H1 (cell line): ENCODE measurements at places on chromosomes 3 and 15. TPM values are rescaled to one million over a fixed set of nuclear protein-coding genes. Genes with fewer than 3 reads are reported as not detected.
A peak's percentile ranks its signal among the peaks of the same experiment; 100 is the strongest.

The CCPG1 gene
- total RNA-seq = 13.2 and 13.4 TPM in 2 replicates

The OR5H2 gene
- not detected in 2 replicates for total RNA-seq

The CLRN1 gene
- total RNA-seq = 0.35 and 0.59 TPM in 2 replicates

The CAMK2N2 gene
- 16.9 and 17.7 TPM in 2 replicates for total RNA-seq

- H3K27ac ChIP-seq = no peak overlapping the region
- no peaks in the 10 kb centered on the region for H3K4me1 ChIP-seq
- no peaks in the 10 kb centered on the region for H3K27me3 ChIP-seq
- no peak overlapping the region for H3K4me3 ChIP-seq
- DNase-seq = no peak
- no peaks in the 10 kb centered on the region; the same call in none of the 2 replicates for H3K36me3 ChIP-seq
Measured at GRCh38 chr3:52102934-52103333, 46.6 kb upstream of the DUSP7 start.

DNA sequence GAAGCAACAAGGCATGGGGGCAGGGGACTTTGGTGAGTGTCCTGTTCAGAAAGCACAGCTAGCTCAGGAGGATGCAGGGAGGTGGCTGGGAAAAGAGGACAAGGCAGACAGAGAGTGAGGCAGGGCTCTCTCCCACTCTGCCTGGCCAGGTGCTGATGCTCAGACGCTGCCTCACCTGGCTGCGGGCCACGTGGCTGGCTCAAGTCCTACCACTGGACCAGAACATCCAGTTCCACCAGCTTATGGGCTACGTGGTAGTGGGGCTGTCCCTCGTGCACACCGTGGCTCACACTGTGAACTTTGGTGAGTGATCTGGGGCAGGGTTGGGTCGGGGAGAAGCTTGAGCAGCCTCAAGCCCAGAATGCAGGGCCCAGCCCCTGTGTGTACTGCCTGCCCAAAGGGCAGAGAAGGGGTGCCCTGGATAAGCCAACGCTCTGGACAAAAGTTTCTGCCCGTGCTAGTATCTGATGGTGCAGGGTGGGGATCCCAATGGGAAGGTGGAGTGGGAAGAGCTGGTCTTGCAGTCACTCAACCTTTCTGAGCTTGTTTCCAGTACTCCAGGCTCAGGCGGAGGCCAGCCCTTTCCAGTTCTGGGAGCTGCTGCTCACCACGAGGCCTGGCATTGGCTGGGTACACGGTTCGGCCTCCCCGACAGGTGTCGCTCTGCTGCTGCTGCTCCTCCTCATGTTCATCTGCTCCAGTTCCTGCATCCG, 20.9 kb downstream of the NOX5 start:
- H3K4me1 ChIP-seq = no peaks in the 10 kb centered on the region; the same call in 1 of the 2 replicates
- H3K27me3 ChIP-seq = no peaks in the 10 kb centered on the region
- no peak overlapping the region for H3K4me3 ChIP-seq
- no peak overlapping the region for H3K27ac ChIP-seq
- peak; percentile 21 for DNase-seq
- H3K36me3 ChIP-seq = no peaks in the 10 kb centered on the region

DNA sequence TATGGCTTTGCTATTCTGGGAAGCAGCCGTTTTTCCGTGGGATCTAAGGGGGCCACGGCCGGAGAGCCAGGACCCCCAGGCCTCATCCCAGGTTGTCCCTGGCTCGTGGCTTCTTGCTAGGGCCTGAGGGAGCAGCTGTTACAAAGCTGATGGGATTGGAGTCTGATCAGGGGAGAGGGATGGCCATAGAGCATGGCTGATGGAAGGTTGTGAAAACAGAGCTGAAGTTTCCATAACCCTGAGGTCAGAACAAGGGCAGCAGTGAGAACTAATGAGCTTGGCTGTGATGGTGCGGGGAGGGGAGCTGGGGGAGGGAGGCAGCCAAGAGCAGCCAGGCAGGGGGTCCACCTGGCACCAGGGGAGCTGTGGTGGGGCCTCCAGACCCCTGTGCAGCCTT, 63.0 kb downstream of the LINGO1 start:
- H3K27me3 ChIP-seq = no peaks in the 10 kb centered on the region
- H3K4me3 ChIP-seq = no peak overlapping the region
- no peaks in the 10 kb centered on the region for H3K36me3 ChIP-seq
- no peak for DNase-seq

DNA sequence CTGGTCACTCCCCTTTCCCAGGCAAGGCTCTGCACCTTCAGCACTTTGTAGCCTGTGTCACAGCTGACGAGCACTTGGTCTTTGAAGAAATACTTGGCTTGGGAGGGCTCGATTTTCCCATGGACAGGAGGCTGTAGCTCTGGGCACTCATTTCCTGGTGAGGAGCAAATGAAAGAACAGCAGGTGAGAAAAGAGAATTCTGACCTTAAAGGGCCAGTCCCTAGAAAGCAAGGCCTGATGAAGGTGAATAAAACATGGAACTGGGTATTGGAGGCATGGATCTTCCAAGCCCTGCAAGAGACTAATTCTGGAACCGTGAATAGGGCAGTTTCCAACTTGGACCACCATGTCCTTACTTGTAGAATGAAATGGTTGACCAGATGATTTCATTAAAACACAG, 39.9 kb downstream of the MASP1 start:
- no peaks in the 10 kb centered on the region for H3K4me1 ChIP-seq
- no peak overlapping the region for H3K4me3 ChIP-seq
- H3K27me3 ChIP-seq = no peaks in the 10 kb centered on the region
- H3K36me3 ChIP-seq = no peaks in the 10 kb centered on the region
- H3K27ac ChIP-seq = no peak overlapping the region

DNA sequence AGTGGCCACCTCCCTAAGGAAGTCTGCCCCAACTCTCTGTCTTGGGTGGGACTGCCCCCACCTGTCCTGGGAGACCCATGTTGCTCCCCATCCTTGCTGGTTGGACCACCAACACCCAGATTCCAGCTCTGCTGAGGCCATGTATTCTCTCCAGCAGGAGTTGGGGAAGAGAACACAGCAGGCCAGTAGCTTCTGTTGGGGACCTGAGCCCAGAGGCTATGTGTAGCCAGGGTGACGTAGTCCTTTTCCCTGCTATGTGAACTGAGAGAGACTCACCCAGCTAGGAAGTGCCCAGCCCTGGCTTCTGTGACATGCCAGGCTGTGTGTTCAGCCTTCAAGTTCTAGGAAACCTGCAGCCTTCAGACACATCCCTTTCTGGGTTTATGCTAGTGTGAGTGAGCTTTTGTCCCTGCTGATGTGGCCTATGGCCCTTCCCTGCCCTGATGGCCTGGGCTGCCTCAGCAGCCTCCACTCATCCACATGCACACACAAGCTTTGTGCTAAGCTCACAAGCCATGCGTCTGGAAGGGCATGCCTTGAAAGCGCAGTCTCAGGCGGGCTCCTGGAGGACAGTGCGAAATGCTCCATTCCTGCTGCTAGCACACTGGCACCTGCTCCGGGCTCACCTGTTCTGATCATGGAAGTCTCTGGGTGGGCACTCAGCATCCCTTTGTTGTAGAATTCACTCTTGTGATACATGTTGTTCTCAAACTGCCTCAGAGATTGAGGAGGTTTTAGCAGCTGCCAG, 42.6 kb downstream of the KY start:
- H3K4me1 ChIP-seq = no peaks in the 10 kb centered on the region
- H3K36me3 ChIP-seq = no peaks in the 10 kb centered on the region
- H3K4me3 ChIP-seq = no peak overlapping the region
